ENCODE measurements at places on chromosomes 2 and 18.

DNA sequence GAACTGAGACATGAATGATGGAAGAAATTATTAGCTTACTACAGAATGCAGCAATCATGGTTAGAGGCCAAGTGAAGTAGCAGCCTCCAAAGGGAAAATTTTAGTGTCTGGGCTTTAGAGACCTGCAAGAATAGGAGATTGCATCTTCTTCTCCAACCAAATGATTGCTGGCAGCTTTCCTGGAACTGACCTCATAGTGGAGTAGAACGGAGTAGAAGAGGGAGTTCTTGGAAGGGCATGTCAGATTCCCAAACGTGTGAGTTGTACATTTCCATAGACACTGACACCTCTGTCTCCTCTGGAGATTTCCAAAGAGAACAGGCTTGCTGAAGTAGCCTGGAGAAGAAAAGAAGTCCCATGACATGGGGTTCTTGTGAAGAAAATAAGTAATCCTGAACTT, 169.8 kb upstream of the ERBB4 start:
- DNase-seq: no peak

- peak; percentile 51 for DNase-seq
Observed at GRCh38 chr18:31042406-31043181, at the start of gene DSC3. DSC3 (minus strand) TSS chr18:31042742; CDS start chr18:31042660, 82 bp downstream.

DNA sequence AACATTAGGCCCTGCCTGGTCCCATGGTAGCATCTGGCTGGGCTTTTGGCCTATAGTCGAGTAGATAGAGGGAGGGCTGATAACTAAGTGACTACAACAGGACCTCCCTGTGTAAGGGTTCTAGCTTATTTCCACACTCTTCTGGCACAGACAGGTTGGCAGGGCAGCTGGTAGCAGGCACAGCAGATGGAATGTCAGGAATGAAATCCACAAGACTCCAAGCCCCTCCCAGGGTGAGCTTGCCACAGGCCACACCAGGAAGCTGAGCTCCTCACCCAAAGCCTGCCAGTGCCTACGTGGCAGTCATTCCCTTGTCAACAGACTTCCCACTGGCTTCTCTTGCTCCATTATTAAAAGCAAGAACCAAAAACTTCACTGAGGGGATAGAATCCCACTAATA, 20.7 kb upstream of the C1QL2 start:
- no peak for DNase-seq

DNA sequence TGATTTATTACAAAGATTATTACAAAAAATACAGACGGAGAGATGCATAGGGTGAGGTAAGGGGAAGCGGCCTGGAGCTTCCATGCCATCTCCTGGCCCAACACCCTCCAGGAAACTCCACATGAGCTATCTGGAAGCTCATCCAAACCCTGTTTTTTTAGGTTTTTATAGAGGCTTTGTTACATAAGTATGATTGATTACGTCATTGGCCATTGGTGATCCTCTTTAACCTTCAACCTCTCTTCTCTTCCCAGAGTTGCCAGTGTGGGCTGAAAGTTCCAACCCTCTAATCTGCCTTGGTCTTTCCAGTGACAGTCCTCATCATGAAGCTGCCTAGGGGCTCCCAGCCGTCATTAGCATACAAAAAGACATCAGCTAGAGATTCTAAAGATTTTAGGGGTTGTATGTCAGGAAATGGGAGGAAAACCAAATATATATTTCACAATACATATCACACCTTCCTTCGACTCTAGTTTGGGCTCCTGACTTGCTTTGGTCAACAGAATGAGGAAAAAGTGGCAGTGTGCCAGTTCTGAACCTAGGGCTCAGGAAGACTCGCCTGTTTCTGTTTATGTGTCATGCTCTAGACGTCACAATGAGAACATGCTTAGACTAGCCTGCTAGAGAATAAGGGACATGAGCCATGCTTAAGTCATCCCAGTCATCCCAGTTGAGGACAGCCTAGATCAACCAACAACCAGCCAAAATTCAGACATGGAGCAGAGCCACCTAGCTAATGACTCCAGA, 54.1 kb downstream of the ETAA1 start:
- no peak for DNase-seq

GRCh38 chr2:178072383-178073301, at the start of gene PDE11A:
PDE11A (minus strand) TSS chr2:178072777; CDS start chr2:178072437, 340 bp downstream.
- peak; percentile 70 for DNase-seq

- DNase-seq: no peak
Observed at GRCh38 chr18:59060551-59060950, 79.1 kb upstream of the SEC11C start.

GRCh38 chr2:199335502-199335901, 122.2 kb downstream of the SATB2 start:
- no peak for DNase-seq

DNA sequence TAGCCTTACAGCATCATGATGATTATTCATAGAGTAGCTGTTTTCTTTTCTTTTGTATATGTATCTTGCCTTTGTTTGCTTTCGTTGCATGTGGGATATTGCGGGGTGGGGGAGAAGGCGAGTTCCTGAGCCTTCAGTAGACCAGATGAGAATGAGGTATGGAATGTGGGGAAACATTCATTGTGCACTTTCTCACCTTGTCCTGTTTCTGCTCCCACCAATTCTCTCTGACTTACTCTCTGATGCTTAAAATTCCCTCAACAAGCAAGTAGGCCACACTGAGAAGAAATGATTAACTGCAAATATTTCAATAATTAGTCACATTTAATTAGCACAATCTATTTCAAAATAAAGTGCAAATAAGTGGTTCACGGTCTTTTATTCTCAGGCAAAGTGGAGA, 31.0 kb downstream of the GKN2 start:
- no peak for DNase-seq

Data from endothelial cell (in vitro differentiated cells).